ENCODE measurements at places on chromosomes 16 and 17. TPM values are rescaled to one million over a fixed set of nuclear protein-coding genes. Genes with fewer than 3 reads are reported as not detected.

Gene LPO
- total RNA-seq: not detected

Gene PIMREG
- 7.6 TPM for total RNA-seq

Gene TNFSF12
- total RNA-seq: 11.3 TPM

DNA sequence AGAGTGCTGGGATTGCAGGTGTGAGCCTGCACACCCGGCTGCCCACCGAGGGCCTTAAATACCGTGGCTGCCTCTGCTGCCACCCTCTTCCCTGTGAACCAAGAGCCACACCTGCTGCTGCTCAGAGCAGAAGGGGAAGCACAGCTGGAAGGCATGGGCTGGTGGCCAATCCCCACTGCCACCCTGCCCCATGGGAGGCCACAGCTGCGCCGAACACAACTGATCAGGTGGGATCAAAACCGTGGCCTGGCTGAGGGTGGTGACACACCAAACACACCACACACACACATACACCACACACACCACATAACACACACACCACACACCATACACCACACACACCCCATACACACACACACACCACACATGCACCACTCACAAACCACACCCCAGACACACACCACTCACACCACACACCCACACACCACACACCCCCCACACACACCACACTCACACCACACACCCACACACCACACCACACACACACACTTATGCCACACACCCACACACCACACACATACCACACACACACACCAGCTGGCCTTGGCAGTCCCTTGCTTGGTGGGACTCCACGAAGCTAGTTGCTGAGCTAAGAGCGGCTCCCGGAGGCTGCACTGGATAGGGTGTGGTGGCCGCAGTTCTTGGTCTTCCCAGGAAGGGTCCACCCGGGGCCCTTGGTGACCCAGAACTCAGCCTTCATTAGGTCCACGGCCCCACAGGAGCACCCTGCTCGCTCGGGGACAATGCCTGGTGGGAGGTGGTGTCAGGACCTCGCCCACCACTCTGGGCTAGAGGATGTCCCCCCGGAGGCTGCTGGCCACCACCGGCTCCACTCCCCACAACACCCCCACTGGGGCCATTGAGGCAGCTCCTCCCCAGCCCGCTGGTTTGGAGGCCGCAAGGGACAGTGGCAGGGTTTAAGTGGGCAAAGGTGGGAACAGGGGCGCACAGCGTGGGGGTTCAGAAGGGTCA lies 14.9 kb downstream of the CEP131 start:
- no peak overlapping the region for H3K4me3 ChIP-seq
- H3K36me3 ChIP-seq: no peaks in the 10 kb centered on the region
- H3K4me1 ChIP-seq: no peaks in the 10 kb centered on the region
- H3K27ac ChIP-seq: no peak overlapping the region
- no peaks in the 10 kb centered on the region for H3K27me3 ChIP-seq
- DNase-seq: no peak

GRCh38 chr17:65278820-65279184 lies 141.6 kb downstream of the RGS9 start:
- no peak for DNase-seq
- no peak overlapping the region for H3K27ac ChIP-seq
- H3K4me3 ChIP-seq: no peak overlapping the region
- no peaks in the 10 kb centered on the region for H3K36me3 ChIP-seq
- H3K4me1 ChIP-seq: peaks cover 14% of the 10 kb centered on the region

DNA sequence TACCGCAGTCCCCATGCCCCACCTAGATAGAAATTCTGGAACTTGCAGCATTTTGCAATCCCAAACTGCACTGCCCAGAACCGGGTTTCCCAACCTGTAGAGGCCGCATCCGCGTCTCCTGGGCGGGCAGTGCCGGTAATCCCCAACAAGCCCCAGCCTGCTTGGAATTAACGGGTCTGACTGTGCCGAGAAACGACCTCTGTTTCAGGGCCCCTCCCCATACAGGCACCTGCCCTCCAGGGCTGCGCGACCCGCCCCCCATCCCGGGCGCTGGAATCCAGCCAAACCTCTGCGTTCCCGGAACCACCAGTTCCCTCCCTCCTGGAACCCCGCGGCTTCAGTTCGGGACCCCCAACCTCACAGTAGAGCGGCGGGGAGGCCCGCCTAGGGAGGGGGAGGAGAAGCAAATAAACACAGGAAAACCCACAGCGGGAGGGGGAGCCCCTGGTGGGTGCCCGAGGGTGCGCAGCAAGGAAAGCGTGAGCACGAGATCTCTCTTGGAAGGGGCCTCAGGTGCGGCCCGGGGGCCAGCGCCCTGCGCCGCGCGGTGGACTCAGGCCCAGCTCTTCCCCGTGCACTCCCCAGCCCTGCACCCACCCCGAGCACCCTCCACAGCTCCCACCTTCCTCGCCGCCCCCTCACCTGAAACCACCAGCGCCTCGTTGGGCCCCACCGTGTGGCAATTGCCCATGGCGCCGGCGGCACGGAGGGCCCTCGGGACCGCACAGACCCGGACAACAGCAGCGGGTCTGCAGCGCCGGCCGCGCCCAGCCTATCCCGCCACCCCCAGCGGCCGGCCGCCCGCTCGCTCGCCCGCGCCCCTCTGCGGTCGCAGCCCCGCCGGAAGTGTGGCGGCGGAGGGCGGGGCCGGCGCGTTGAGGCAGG lies at the start of gene FLOT2:
TSS of gene FLOT2 (minus strand) at position 850 of the 885 bp plus-strand sequence. CDS start at position 691, 159 bp downstream.
- H3K4me3 ChIP-seq: peak within 1 kb of the TSS; percentile 94
- peak within 1 kb of the TSS; percentile 84 for H3K27ac ChIP-seq
- no peaks in the 10 kb centered on the region for H3K27me3 ChIP-seq
- DNase-seq: no peak
- peaks cover 41% of the 10 kb centered on the region for H3K4me1 ChIP-seq
- peaks cover 4% of the 10 kb centered on the region for H3K36me3 ChIP-seq

- H3K4me3 ChIP-seq: no peak overlapping the region
- no peak overlapping the region for H3K27ac ChIP-seq
- DNase-seq: no peak
- no peaks in the 10 kb centered on the region for H3K4me1 ChIP-seq
These were observed 118.2 kb upstream of the KCNJ18 start for GRCh38 chr17:21573961-21574610.

DNA sequence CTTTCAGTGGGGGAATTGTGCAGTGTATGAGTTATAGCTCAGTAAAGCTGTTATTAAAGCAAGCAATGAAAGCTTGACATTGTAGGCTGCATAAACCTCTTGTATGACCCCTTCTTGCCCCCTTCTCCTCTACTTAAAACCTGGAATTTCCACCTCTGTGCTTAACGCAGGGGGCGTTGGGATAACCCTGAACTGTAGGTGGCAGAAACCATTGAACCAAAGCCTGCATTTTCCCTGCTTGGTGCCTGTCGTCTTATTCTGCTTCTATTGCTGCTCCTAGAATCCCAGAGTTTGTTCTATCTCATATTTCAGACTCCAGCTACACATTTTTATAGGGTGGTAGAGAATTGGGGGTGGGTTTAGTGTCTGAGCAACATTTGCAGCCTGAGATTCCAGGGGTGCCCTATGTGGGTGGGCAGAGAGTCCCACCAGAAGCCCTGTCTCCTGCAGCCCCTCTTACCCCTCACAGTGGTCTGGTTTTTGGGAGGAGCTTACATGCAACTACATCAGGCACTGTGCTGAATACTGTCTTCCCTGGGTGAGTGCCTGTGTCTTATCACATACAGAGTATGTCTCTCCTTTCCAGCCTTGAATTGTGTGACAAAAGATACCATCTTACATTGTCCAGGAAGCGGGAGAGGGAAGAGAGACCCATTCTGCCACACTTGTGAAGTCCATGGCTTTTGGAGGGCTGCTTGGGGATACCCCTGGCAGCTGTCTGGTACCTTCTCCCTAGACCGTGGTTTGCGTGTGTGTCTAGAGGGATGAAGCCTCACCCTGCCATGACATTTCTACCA lies 407.7 kb upstream of the EEF2KMT start:
- DNase-seq: no peak
- H3K27ac ChIP-seq: no peak overlapping the region
- peaks cover 47% of the 10 kb centered on the region for H3K27me3 ChIP-seq
- H3K4me3 ChIP-seq: no peak overlapping the region
- no peaks in the 10 kb centered on the region for H3K36me3 ChIP-seq

- no peak for DNase-seq
- no peaks in the 10 kb centered on the region for H3K36me3 ChIP-seq
- H3K27ac ChIP-seq: no peak overlapping the region
These were observed 112.0 kb downstream of the RBFOX3 start for GRCh38 chr17:79498854-79499253.

DNA sequence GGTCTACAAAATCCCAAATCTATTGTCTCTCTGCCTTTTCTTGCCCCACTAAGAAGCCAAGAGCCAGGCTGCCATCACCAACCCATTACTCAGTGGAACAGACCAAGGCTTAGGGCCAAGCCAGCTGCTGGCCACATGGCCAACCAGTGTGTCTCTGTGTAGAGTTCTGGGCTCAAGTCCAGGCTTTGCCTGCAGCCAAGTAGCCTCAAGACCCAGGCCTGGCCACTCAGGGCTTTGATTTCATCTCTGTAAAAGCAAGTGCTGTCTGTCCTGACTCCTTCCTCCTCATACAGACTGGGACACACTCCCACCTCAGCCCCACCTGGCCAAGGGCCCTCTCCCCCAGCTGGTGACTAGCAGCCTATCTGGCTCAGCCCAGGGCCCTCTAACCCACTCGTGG lies 14.6 kb downstream of the SREBF1 start:
- no peaks in the 10 kb centered on the region for H3K27me3 ChIP-seq
- H3K4me1 ChIP-seq: peaks cover 52% of the 10 kb centered on the region
- H3K27ac ChIP-seq: peak overlapping the region; percentile 46
- no peak for DNase-seq
- peaks cover 4% of the 10 kb centered on the region for H3K36me3 ChIP-seq

DNA sequence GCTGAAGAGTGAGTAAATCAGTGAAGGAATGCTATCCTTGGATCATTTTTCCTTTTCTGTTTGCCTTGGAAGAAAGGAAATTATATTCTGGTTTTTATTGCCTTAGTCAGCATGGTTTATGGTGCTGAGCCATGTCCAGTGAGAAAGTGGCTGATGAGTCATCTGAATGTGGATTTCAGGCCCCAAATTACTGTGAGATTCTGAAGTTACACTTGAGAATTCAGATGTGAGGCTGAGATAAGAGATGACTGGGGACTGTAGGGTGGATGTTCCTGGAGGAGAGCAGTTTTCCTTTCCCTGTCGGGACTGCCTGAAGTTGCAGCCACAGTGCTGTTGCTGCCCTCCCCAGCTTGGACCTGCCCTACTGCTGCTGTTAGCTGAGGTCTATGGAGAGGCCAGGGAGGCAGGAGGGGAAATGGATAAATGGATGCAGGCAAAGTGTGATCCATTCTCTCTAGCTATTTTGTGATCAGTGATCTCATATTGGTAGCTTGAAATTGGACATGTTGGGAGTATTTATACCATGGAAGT lies 4.2 kb upstream of the MAP3K14 start:
- DNase-seq: no peak
- no peaks in the 10 kb centered on the region for H3K36me3 ChIP-seq
- H3K4me1 ChIP-seq: peaks cover 34% of the 10 kb centered on the region
- H3K27me3 ChIP-seq: peaks cover 2% of the 10 kb centered on the region
- peak overlapping the region; percentile 43 for H3K4me3 ChIP-seq

DNA sequence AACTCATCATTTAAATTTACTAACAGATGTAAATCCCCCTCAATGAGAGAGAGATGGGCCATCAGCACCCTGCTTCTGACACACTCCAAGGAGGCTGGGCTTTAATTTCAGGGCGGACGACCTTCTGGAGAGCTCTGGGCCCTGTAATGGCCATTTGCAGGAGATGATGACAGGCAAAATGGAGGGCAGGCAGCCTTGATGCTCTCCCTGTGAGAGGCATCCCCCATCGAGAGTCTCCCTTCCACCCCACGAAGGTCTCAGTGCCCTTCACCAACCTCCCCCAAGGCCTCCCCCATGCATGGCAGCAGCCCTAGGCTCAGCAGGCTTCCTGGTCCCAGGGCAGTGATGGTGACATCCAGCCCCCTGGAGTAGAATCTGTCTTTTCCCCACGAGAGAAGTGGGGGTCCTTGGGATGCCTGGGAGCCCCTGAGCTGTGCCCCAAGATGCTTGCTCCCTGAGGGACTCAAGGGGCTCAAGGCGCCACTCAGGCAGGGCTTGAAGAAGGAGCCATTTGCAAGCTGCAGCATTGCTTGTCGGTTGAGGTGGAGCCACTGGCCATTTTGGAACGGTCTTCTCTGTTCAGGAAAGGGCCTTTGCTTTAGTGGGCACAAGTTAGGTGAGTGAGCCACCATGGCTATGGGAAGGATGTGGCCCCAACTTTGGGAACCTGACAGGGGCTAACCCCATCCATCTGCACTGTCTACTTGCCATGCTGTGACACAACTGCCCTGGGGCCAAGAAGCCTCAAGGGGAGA lies 82.6 kb downstream of the C16orf78 start:
- peaks cover 21% of the 10 kb centered on the region for H3K27me3 ChIP-seq
- DNase-seq: peak; percentile 61
- H3K36me3 ChIP-seq: no peaks in the 10 kb centered on the region
- no peak overlapping the region for H3K27ac ChIP-seq
- H3K4me3 ChIP-seq: no peak overlapping the region
- peaks cover 5% of the 10 kb centered on the region for H3K4me1 ChIP-seq

GRCh38 chr16:318628-319027 lies 33.9 kb downstream of the AXIN1 start:
- no peaks in the 10 kb centered on the region for H3K27me3 ChIP-seq
- H3K27ac ChIP-seq: no peak overlapping the region
- no peak for DNase-seq
- no peak overlapping the region for H3K4me3 ChIP-seq
- peaks cover 4% of the 10 kb centered on the region for H3K36me3 ChIP-seq
- H3K4me1 ChIP-seq: peaks cover 4% of the 10 kb centered on the region

All from type B pancreatic cell (in vitro differentiated cells).